Activated CD4-positive, alpha-beta T cell treated with anti-CD3 and anti-CD28 coated beads for 36 hours (primary cell): ENCODE measurements at places on chromosomes 11 and 22.

- DNase-seq: no peak
Measured at GRCh38 chr11:17001806-17002205, 12.4 kb downstream of the PLEKHA7 start.

DNA sequence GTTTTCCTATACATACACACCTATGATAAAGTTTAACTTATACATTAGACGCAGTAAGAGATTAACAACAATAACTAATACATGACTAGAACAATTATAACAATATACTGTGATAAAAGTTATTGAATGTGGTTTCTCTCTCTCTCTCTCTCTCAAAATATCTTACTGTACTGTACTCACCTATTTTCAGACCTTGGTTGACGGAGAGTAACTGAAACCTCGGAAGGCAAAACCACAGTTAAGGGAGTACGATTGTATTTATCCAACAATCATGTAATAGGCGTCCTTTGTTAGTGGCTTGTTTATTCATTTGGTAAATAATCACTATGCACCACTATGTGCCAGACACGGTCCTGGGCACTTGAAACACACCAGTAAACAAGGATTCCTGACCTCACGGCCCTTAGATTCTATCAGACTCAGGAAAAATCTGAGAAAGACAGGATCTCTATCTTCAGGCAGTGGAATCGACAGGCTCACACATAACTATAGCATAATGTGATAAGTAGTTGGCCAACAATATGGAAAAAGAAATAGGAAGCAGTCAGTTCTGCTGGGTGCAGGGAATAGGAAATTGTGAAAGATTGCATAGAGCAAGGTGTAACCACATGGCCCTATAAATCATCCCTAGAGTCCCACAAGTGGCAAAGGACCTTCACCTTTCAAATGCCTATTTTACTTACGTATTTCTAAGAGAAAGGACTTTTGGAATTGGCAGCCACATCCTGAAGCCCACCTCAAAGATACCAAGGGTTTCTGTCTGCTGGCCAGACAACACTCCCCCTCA lies 12.0 kb downstream of the ETS1 start:
- DNase-seq: no peak

DNA sequence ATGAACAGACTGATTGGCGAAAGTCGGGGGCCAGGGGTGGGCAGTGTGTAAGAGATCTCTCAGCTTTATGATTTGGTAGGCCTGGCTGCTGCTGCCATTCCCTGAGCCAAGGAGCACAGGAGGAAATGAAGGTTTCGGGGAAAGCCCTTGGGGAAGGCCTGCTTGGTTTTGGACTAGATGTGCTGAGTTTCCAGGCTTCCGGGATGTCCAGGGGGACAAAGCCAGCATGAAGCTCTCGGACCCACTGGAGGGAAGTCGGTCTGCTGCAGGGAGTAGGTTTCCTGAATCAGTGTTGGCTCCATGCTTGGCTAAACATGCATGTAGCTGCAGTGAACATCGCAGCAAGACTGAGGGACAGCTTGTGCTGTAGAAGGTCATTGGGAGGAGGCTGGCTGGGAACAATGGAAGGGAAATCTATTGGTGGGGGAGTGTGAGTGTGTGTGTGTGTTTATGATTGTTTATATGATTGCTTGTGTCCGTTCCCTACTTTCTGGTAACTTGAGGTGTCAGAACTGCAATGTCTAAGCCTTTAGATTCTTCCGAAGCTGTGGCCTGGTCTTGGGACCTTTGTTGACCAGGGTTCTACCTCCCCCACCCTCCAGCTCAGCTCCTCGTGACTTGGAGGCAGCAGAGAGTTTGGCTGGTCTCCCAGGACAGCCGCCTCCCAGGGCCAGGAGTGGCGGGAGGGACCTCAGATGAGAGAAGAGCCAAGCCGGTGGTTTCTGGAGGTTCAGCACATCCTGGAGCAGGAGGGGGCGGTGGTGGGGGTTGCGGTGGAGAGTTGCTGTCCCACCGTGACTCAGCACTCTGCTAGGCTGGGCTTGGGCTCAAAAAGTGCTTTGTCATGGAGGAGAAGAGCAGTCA lies 4.0 kb upstream of the FTH1 start:
- DNase-seq: peak; percentile 79

GRCh38 chr11:74092425-74092824 lies 78.4 kb downstream of the C2CD3 start:
- no peak for DNase-seq

- no peak for DNase-seq
Measured at GRCh38 chr11:4211991-4212390, 117.4 kb downstream of the RRM1 start.

DNA sequence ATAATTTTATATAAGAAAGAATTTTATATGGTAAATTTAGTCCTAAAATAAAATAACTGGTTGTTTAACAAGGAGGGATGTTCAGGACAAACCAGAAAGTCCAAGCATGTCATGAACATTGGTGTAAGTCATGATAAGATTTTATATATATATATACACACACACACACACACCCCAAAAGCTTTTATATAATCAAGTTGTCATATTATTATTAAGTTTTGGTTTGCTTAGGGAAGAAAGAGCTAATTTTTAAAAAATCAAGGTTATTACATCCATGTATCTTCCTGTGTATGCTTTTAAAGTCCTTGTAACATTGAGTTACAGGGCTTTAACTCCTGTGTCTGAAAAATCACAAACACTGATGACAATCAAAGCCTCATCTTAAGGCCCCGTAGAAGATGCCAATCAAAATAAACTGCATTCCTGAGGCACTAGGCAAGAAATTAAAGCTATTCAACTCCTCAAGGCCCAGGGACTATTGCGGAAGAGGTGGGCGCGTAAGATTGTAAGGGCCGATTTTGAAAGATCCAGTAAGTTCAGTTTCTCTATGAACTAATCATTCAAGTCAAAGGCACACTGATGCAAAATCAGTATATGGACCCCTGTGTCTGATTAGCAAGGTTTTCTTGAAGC lies 16.8 kb downstream of the APOL6 start:
- DNase-seq: no peak

GRCh38 chr22:24156141-24156912 lies 25.0 kb upstream of the SUSD2 start:
- DNase-seq: peak; percentile 85

- no peak for DNase-seq
Measured at GRCh38 chr22:45155050-45155840, 8.5 kb upstream of the NUP50 start.

- no peak for DNase-seq
Measured at GRCh38 chr11:57008373-57008772, 19.7 kb downstream of the OR5AK2 start.

DNA sequence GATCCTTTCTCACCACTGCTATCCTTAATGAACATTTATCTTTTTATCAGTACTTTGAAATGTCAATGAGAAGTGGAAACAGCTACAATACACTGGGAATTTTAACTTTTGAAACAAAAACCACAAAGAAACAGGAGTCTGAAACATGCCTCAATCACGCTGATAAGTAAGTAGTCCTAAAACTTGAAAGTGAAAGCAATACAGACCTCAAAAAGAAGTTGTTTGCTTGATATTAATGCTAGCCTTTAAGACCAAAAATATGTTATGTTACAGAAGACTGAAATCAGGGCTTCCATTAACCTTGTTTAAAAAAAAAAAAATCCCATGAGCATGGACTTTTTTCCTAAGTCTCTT lies 21.3 kb downstream of the PHF21A start:
- DNase-seq: no peak
